HEK293T (cell line): ENCODE measurements at places on chromosomes 2 and 18.

DNA sequence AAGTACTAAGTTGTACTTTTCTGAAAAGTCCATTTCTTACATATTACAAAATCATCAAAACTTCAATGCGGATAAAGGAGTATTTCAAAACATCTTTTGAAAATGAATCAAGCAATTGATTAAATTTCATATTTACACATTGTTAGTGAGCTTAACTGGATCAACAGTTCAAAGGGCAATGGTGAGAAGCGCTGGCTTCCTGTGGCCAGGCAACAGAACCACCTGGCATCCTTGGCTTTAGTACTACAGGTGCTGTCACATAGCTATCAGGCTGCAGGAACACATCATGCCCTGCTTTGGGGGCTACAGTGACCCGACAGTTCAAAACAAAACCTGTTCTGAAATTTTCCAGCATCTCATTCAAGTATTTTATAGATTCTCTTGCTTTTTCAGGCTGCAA, 59.2 kb downstream of the SMAD2 start:
- no peak for DNase-seq

GRCh38 chr2:151849413-151850010, 21.3 kb upstream of the ARL5A start:
- no peak for DNase-seq

- DNase-seq = no peak
These were observed 19.3 kb upstream of the COPS8 start for GRCh38 chr2:237066396-237066795.

DNA sequence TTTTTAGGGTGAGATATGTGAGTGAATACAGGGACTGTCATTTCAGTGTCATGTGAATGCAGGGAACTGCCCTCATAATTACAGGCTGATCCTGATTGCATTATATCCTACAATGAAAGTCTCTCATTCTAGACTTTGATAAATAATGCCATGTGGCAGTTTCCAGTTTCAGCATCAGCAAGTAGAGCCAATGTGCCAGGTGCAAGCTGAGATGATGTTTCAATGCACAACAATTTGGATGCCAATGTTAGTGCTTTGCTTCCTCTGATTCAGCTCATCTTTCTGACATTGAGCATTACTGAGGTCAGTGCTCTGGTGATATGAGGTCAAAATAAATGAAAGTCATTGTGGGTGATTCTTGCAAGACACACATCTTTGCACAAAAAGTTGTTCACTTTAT, 63.7 kb upstream of the TFPI start:
- no peak for DNase-seq

DNA sequence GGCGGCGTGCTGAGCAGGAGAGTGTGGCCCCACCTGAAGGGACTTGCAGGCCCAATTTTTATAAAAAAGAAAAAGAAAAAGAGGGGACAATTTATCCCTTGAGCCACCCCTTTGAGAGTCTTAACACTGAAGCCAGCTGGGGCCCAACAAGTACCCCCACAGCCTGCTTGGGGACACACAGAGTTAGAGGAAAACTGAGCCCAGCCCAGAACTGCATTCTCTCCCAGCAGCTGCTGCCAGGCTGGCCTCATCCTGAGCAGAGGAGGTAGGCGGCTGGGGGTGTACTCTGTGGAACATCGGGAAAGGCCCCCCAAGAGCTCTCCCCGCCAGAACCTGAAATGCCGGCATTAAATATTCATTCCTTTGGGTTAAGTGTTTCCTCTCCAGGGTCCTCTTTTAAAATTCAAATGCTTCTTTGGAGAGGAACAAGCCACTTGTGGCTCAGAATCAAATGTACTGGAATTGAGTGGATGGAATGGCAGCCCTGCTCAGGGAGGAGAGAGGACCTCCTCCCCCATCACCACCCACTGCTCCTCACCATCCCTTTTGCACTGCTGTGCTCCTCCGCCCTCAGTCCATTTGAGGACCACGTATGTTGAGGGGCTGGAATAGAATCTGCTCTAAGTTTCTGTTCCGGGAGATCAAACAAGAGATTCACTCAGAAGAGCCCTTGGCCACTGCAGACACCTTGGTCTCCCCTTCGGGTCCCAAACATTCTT, 45.6 kb downstream of the C1QL2 start:
- no peak for DNase-seq
